ENCODE measurements at places on chromosomes 4 and X.

- DNase-seq, result no peak
These were observed 103.6 kb downstream of the ITM2A start for GRCh38 chrX:79263550-79263949.

GRCh38 chr4:187840814-187841213 lies 154.8 kb upstream of the ZFP42 start:
- DNase-seq, result peak; percentile 10

DNA sequence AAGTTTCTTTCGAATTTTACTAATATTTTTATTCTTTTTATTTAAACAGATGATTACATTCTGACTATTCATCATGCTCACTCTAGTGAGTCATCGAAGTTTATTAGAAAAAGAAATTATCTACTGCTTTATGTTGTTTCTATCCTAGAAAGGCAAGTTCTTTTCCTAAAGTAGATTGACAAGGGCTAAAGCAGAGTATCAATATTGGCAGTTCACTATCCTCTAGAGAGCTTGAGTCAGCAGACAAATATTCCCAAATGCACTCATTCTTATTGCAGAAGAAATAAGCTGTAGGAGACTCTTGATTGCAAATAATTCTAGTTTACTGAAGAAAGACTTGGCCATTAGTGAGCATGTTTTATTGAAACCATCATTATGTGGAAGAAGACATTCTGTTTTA lies 911.8 kb downstream of the CENPC start:
- peak; percentile 76 for DNase-seq

DNA sequence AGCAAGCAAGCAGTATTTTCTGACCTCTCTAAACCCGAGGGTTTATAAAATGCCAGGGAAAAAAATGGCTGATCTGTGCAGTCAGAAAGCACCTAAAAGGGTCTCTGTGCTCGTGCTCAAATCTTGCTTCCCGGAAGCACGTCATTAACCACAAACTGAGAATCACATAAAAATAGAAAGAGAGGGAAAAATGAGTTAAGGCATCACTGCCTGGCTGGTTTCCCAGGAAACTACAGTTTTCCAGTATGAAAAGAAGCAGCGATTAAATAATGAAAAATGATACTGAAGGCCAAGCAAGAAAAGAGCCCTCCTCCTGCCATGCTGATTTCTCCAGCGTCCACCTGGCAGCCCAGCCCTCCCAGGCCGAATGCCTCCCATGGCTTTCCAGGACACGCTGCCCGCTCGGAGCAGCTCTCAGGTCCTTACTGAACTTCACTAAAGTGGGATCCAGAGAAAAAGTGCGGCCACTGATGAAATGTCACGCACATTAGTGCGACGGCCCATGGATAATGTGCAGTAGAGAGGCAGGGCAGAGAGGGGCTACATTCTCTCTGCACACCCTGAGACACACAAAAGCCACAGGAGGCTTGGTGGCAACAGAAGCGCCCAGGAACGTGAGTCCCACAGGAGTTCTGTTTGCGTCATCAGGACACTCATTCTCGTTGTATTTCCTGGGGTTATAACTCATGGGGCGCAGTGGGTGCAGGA lies 80.4 kb downstream of the WFS1 start:
- DNase-seq, result no peak

DNA sequence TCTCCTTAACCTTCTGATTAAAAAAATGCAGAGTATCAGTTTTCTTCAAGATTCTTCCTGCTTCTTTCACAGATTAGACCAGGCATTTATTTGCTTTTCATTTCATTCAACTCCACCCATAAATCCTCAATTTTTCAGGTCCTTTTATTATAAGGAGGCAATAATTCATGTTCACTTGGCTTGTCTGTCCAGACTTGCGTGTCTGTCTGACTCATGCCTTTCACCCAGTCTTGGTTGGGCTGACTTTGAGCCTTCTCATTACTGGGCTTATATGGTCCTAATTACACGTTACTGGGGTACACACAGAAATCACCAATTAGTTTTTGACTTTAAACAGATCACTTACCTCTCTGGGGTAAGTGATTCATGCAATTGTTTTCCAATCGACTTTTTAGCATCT lies 48.8 kb upstream of the GALNT7 start:
- no peak for DNase-seq

DNA sequence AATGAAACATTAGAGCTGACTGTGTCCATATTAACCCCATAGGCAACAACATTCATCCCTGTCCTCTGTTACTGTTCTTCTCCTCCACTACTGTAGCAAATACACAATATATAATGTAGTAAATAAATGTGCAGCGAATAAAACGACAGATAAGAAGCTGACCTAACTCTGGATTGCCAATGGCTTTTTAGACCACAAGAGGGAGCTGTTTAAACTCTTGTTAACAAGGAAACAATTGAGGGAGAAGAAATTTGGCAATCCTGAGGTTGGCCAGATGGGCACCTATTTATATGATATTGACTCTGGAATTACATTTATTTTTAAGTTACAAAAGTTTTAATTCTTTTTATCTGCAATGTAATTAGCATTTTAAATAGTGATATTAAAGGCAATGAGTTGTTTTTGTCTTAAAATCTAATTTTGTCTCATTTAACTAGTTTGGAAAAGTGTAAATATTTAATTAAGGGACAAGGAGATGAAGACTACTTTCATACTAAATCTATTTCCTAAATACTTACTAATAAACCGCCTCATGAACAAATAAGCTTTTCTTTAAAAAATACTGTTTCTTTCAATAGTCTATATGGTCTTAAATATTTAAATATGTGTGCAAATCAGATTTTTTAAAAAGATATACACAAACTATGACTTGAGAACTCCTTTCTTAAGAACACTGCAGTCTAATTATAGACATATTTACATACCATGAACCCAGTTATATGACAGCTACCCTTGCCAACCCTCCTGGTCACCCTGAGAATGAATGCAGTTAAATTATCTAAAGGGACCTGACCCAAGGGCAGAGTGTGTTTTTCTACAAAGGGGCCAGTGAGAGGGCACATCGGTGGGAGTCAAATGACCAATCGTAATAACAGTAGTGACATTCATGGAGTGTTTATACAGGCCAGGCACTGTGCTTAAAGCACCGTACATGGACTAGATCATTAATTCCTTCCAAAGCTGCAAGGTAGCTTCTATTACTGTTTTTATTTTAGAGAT lies 52.9 kb upstream of the HPF1 start:
- DNase-seq, result peak; percentile 77

GRCh38 chr4:81786766-81787165 lies 315.1 kb upstream of the RASGEF1B start:
- DNase-seq, result no peak

- no peak for DNase-seq
These were observed 124.5 kb upstream of the KLF3 start for GRCh38 chr4:38539501-38539900.

DNA sequence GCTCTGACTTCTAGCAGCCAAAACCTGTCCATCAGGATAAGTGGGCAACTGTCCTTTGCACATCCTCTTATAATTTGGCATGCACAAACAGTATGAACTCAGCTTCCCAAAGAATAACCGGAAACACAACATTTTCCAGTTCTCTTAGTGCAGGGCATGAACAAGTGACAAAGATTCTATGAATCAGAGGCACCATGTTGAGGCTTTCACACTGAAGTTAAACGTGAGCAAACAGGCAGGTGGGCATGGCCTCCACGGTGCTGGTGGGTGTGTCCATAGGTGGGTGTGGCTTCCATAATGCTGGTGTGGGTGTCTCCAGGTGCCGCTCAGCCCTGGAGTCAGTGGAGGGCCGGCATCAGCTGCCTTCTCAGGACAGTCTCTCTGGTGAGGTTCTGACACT lies 196.5 kb downstream of the SMIM20 start:
- no peak for DNase-seq

DNA sequence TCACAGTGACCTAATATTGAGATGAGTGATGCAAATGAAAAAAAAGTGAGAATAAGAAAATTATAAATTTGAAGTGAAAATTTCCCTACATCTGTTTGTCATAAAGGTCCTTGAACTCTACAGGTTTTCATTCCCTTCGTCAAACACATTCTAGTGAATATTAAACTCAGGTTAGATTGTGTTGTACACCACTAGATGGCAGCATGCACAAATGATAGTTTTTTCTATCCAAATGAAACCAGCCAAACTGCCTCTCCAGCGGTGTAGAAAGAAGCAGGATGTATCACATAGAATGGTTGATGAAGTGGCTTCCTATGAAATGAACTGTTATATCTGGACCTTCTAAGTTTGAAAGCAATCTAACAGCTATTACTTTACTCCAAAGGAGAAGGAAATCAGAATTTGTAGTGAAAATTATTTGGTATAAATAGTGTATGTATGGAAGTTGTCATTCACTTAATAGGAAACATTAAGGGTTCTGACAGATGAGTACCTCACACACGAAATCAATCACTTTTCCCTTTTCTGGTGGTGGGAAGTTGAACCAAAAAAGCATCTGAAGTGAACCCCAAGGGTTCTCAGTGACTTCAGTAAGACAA lies 382.7 kb downstream of the UNC5C start:
- peak; percentile 74 for DNase-seq

DNA sequence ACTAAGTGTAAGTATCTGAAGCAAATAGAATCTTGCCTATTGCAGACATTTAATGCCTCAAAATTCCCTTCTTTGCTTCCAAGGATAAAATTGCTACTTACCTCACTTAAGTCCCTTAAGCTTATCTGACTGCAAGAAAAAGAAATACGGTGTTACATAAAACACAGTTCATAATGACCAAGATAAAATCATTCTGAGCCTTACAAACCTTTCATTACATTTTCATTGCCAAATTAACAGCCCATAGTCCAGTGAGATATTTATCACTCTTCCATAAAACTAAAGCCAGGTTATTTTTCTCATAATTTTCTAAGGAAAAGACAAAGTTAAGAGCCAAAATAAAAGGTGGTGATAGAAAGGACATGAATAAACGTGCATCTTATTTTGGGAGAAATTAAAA lies 74.9 kb upstream of the ZNF518B start:
- DNase-seq, result no peak

DNA sequence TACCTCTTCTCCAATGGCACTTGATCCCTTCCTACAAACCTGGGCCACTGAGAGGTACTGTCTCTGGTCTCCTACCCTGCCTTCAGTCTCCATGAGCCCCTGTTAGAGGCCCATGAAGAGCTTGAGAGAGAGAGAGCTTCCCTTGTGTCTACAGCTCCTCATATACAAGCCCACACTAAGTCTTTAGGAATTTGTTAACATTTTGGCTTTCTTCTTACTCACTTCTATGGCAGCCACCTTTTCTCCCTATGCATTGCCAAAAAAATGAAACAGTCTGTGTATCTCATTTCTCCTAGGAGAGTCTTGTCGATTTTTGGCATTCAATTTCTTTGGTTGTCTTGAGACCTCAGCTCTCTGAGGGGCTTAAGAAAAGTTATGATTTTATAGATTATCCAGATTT lies 90.9 kb upstream of the LNX1 start:
- DNase-seq, result peak; percentile 88

GRCh38 chr4:79022529-79022928 lies 83.3 kb upstream of the PAQR3 start:
- DNase-seq, result no peak

DNA sequence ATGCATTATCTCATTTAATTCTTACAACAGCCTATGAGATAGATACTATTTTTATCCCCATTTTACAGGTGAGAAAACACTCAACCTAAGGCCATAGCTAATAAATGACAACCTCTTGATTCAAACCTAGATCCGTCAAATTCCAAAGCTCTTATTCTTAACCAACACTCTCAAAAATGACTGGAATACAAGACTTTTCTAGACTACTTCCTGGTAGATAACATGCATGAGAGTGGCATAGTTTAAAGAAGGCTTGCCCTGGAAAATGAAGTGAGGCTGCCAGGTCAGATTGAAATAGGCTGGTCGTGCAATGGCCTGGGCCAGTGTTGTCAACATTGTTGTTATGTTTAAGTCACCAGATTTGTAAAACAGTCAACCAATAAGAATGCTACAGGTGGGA lies 86.6 kb downstream of the DNAAF6 start:
- no peak for DNase-seq

- no peak for DNase-seq
These were observed 86.8 kb downstream of the ZNF718 start for GRCh38 chr4:211033-211511.

DNA sequence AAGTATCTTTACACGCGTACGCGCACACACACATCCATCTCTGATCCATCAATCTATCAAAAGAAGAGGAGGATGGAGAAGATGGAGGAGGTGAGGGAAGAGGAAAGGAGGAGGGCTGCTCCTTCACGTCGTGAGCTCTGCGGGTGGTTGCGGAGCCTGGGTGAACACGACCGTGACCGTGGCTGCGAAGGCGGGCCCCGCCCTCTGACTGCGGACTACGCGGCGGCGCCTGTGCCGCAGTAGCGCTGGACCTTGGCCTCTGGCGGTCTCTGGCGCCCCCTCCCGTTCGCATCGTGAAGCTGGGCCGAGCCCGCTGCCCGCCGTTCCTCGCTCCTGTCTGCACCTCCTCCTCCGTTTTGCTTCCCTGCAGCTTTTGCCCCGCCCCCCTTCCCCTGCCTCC lies 37.7 kb upstream of the ARAF start:
- DNase-seq, result peak; percentile 69

DNA sequence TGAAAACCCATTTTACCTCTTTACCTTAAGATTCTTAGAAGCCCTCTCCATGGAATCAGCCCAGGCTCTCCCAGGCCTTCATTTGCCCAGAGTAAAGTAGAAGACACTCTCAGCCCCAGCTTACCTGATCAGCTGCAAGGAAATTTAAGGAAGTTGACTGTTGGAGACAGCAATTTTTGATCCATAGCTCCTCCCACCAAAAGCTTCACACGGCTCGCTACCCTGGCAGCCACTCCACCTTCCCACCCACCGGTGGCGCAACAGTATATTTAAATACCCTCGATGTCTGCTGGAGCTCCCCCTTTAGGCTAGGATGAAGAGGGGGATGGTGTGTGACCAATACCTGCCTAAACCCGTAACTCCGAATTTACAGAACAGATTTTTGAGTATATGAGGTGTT lies 75.4 kb downstream of the MBNL3 start:
- DNase-seq, result no peak

GRCh38 chr4:132297346-132297745 lies 851.7 kb upstream of the PCDH10 start:
- DNase-seq, result peak; percentile 30

DNA sequence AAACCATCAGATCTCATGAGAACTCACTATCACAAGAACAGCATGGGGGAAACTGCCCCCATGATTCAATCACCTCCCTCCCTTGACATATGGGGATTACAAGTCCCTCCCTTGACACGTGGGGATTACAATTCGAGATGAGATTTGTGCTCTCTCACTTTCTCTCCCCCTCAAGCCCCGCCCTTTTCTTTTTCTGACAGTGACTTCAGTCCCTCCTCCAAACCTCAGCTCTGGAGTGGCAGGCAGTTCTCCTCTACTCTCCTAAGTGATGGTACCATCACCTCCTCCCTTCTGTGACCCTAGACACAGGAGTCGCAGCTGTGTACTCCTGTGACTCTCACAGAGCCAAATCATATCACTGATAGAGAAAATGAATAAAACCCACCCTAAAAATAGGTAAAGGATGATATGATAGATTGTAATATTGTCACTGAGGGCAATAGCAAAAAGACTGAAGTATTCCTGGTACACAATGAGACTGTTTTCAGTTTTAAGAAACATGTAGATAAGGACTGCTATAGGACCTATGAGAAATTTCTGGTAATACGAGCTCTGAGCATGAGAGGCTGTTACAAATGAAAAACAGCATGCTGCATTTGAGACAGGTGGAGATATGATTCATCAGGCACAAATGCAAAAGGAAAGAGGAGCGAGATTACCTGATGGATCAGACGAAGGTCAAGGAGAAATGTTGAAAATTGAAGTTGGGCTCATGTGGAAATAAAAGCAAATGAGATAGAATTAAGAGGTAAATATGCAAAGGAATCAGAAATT lies 101.2 kb upstream of the CBLL2 start:
- DNase-seq, result no peak

GRCh38 chrX:25737540-25737939 lies 400.6 kb upstream of the MAGEB18 start:
- no peak for DNase-seq

- peak; percentile 14 for DNase-seq
These were observed 67.9 kb upstream of the SOX3 start for GRCh38 chrX:140572724-140573123.
